ENCODE measurements at places on chromosomes 2 and 18.

DNA sequence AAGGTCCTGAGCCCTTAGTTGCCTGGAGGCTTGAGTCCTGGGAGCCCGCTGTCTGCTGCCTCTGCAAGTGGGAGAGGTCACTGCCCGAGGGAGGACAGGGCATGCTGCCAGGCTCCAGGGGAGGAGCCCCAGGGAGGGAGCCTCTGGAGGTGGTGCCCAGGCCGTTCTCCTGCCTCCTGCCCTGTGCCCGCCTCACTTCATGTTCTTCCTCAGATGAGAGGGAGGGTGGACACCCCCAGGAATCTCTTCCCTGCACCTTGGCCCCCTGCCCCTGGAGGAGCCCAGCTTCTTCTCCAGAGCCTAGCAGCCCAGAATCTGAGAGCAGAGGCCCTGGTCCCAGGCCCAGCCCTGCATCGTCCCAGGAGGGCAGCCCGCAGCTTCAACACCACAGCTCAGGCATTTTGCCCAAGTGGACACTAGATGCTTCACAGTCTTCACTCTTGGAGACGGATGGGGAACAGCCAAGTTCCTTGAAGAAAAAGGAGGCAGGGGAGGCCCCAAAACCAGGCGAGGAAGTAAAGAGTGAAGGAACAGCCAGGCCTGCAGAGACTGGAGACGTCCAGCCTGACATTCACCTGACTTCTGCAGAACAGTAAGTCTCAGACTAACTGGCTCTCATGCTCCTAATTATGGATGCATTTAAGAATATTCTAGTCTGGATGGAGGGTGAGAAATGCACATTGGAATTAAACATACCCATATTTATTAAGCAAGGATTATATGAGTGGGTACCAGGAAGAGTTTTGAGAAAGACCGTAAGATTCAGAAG is 12.1 kb downstream of the PSD4 start:
- DNase-seq: no peak

DNA sequence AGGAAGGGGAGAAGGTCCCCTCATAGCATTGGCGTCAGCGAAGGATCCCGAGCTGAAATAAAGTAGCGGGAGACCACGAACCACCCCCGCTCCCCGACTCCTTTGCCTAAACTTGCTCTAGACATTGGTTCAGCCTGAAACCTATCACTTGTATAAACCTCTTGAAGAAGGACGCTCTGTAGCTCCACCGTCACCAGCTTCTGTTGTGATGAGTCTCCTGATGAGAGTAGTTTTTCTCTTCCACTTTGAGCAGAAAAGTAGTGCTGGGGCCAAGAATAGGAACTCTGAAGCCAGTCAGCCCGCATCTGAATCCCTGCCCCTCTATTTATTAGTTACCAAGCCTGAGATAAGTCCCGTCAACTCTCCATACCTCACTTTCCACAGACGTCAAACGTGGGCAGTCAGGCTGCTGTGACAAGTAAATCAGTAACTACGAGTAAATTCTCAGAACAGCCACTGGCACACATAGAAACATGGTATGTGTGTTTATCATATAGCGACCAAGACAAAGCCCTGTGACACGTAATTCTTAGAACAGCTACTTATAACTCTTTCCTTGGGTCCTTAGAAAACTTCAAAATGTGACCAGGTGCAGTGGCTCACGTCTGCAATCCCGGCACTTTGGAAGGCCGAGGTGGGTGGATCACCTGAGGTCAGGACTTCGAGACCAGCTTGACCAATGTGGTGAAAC is 61.7 kb downstream of the CD226 start:
- peak; percentile 88 for DNase-seq

DNA sequence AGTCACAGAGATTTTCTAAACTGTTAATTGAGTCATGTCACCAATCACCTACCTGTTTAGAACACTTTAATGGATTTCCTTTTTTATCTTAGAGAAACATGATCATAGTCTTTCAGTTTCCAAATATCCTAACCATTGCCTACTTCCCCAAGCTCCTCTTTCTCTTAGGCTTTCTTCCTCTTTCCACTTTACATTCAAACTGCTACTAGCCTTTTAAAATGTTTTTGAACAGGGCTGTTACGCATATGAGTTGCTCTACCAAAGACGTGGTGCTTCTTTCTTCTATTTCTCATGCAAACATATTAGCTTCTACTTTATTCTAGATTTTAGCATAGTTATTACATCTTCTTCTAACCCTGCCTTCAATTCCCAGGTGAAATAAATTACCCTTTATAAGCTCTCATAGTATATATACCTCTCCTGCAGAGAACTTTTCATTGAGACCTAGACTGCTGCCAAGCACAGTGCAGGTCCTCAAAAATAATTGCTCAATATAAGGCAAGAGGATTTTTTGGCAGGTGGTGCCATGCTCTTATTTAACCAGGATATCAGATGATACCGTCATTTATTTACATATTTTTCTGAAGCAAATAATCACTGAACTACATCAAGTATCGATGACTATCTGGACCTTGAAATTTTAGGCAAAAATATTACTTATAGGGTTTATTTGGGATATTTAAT is 937.1 kb downstream of the TSN start:
- DNase-seq: no peak

GRCh38 chr2:10493634-10494281 is 45.6 kb upstream of the ODC1 start:
- DNase-seq: peak; percentile 88

DNA sequence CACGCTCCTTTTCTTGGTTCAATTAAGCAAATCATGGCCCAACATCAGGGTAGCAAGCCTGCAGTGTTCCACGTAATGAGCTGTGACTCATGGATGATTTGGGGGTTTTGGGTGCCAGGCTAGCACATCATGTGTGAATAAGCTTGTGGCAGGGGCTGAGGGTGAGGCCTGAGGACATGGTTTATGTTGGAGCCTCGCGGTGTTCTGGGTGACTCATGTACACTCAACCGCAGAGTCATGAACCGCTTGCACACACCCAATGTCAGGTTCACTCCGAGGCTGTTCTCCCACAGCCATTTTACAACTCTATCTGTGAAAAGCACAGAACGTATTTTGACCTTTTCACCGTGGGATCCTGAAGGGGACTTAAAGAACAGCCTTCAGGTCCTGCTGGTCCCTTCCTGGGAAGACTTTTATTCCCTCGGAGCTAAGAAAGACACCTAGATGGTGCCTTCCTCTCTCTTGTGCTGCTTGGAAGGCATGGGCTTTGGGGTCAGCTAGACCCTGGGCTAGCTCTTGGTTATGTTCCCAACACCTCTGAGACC is 139.9 kb upstream of the ZEB2 start:
- DNase-seq: peak; percentile 63

GRCh38 chr2:119674711-119675500 is 4.1 kb upstream of the TMEM177 start:
- no peak for DNase-seq

GRCh38 chr2:16784652-16785051 is 119.0 kb upstream of the CYRIA start:
- DNase-seq: no peak

GRCh38 chr18:56157541-56157940 is 480.9 kb downstream of the TXNL1 start:
- no peak for DNase-seq

DNA sequence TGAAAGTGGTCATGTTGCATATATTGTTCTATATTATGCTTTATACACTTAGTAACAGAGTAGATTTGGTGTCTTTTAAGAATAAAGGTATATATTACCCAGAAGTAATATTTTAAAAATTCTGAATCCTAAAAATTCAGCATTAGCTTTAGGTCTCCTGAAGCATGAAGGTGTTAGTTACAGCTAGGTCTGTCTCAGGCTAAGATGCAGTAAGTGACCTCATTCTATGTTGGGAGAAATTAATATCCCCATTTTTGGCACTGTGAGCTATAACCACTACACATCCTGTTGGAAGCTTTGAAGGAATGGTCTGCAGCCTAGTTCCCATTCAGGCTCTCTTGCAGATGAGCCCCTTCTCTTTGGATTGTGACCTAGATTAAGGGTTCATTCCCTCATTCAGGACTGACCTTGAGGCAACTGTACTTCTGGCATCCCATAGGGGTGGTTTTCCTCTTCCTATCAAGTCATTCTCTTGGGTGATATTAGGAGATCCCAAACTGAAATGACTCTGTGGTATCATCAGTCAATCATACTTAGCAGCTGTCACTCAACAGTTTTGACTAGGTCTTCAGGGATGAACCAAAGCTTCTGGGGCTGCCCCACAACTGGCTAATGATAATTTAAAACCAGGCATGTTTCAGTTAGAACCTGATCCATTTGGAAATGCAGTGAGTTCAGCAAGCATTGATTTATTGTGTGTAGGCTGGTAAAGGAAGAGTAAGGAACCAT is 117.7 kb downstream of the GPD2 start:
- no peak for DNase-seq

DNA sequence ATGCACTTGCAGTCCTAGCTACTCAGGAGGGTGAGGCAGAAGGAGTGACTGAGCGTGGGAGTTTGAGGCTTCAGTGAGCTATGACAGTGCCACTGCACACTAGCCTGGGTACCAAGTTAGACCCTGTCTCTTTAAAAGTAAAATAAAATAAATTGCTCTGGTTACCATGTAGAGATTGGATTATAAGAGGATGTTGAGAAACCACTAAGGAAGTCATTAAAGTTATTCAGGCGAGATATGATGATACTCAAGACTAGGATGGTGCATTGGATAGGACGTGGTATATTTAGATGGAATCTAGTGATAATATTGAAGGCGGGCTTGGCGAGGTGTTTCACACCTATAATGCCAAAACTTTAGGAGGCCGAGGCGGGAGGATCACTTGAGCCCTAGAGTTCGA is 50.6 kb downstream of the BMPR2 start:
- no peak for DNase-seq

GRCh38 chr2:32522770-32523169 is 105.1 kb upstream of the TTC27 start:
- DNase-seq: no peak

DNA sequence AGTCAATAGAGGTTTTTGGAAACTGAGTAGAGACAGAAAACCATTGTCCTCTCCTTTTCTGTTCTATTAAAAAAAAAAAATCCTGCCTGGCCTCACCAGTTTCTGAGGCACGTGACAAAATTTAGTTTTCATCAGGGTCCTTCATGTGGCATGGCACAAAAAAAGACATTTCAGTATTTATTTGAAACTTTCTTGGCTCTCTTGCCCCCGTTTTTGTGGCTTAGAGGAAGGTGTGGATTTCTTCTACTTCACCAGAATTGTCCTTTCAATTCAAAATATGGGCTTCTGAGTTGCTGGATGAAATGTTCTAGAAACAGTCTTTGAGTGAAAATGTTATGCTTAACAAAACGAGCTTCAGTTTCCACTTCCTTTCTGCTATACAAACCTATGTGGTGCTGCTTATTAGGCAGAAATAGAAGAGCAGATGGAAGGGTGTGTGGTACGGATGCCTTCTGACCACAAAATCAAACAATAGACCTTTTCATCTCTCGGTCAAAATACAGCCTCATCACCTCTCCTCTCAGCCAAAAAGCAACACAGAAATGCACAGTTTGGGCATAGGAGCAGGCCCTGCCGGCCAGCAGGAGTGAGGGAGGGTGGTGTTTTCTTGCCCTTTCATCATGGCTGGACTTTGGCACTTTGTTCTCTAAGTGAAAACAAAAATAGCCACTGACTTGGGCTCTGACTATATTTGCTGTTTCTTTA is 89.2 kb downstream of the SH3RF3 start:
- no peak for DNase-seq

DNA sequence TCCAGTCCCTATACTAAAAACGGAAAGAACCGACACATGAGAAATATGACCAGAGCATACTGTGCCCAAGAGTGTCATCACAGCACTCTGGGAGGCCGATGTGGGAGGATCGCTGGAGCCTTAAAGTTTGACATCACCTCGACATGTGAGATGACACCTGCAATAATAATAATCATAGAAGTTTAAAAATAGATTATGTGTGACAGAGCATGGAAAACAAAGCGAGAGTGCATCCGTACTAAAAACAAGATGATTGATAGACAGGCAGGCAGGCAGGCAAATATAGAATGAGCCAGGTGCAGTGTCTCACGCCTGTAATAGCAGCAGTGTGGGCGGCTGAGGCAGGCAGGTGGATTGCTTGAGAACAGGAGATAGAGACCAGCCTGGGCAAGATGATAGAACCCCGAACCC is 114.8 kb upstream of the ANKRD30BL start:
- DNase-seq: no peak

DNA sequence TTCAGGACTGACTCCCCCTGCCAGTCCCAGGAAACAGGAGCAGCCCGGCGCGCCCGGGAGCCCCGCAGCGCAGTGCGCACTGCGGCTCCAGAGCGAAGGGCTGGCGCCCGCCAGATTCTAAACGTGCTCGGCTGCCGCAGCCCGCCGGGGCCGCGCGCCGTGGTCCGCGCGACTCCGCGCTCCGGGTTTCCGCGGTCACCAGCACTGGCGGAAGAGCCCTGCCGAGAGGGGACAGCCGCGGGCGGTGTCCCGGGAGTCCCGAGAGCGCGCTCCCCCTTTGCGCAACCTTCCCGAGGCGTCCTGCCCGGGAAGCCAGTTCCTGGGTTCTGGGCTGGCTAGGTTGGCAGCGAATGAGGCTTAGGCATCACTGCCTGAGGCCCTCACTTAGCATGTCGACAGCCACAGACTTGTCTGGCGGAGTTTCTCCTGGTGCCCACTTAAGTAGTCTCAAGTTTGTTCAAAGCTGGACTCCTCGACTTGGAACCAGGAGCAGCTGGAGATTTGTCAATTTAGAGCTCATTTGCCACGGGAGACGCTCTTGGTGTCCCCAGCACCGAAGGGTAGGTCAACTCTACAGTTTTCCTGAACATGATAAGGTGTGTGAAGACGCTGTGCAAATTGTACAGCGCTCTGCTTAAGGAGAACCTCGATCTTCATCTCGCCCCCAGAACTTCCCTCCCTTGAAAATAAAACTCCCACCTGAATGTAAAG is 1.5 kb upstream of the VSNL1 start:
- peak; percentile 3 for DNase-seq

DNA sequence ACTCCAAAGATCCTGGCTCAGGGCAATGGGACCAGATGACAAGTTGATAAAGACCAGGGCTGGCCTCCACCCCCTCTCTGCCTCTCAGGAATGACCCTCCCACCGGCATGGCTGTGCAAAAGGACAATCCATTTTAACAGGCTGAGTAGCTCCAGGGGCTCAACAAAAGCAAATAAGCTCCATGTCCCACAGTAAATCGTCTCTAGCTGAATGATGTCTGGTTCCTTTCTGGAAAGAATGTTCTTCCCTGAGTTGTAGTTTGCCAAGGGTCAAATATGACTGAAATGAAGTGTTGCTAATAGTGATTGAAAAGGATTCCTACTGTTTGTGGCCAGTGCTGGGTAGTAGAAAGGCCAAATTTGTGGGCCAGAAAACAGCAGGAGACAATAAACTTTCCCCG is 434.4 kb upstream of the ETAA1 start:
- no peak for DNase-seq

- peak; percentile 63 for DNase-seq
Observed at GRCh38 chr18:903701-904100, 970 bp upstream of the ADCYAP1 start.

- no peak for DNase-seq
Observed at GRCh38 chr2:168757223-168757622, 45.2 kb upstream of the NOSTRIN start.

DNA sequence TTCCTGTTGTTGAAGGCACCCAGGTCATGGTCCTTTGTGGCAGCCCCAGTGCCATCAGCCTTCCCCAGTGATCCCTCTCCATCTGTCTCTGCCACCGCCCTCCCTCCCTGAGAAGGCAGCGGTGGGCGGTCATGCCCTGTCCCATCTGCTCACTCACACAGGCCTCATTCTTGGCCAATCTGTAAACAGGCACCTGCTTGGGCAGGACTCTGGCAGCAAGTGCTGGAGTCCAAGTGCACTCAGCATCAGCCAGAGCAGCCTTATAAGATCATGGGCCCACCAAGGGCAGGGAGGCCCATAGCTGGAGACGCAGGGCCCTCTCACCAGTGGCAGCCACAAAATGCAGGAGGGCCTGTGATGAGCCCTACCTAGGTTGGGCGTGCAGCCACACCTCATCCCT is 140.9 kb downstream of the TWIST2 start:
- no peak for DNase-seq

GRCh38 chr2:109208071-109208950 is 79.3 kb downstream of the SH3RF3 start:
- DNase-seq: no peak

Measured in activated CD4-positive, alpha-beta T cell treated with anti-CD3 and anti-CD28 coated beads, Interleukin-2, Interleukin-6, amounts not matched to agents 100 ng/mL and 50 ng/mL, durations not matched to agents 16 hours and 8 hours (primary cell).